Kidney epithelial cell (primary cell): ENCODE measurements at places on chromosomes 6 and 20. TPM values are rescaled to one million over a fixed set of nuclear protein-coding genes. Genes with fewer than 3 reads are reported as not detected.

Gene POM121L2
- total RNA-seq: not detected in 2 replicates

Gene PBOV1
- total RNA-seq: not detected in 2 replicates

Gene RAET1L
- 1.5 and 1.8 TPM in 2 replicates for total RNA-seq

Gene ZNF184
- total RNA-seq: 5.8 and 6.0 TPM in 2 replicates

Gene NR2E1
- not detected in 2 replicates for total RNA-seq

Gene RIOK1
- total RNA-seq: 15.3 and 15.5 TPM in 2 replicates

DNA sequence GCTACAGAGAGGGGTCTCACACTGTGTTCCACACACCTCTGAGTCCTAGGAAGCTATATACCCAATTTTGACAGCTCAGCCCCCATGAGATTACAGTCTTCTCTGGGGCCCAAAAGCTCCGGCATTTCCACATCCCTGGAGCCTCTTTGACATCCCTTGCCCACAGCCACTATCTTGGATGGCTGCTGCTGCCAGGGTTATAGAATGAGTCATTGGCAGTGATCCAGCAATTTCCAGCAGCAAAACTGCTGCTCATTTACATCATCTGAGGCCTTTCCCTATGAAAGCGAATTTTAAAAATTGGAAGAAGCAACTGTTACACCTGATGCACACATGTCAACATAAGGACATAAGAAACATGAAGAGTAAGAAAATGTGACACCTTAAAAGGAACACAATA, 590.7 kb downstream of the MEI4 start:
- no peak for DNase-seq

DNA sequence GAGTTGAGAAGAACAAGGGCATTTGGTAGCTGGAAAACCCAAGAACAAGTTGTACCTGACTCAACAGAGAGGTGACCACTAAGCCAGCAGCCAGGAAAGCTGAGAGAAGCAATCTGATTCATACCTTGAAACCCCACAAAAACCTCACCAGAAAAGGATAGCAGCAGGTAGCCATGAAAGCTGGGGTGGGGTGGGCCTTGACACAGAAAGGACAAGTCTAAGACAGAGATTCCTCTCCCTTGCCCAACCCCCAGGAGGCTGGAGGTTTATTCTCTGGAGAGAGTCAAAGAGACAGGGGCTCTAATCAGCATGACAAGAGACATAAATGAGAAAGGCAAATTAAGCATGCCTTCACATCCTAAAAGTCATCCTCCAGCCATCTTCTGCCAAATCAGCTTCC, 151.7 kb upstream of the DST start:
- no peak for DNase-seq

- no peak for DNase-seq
These were observed 595 bp downstream of the REM1 start for GRCh38 chr20:31475472-31476293.

- no peak for DNase-seq
These were observed 168.0 kb downstream of the CDK19 start for GRCh38 chr6:110646951-110647910.

GRCh38 chr6:95676011-95676628, 98.8 kb downstream of the MANEA start:
- no peak for DNase-seq

DNA sequence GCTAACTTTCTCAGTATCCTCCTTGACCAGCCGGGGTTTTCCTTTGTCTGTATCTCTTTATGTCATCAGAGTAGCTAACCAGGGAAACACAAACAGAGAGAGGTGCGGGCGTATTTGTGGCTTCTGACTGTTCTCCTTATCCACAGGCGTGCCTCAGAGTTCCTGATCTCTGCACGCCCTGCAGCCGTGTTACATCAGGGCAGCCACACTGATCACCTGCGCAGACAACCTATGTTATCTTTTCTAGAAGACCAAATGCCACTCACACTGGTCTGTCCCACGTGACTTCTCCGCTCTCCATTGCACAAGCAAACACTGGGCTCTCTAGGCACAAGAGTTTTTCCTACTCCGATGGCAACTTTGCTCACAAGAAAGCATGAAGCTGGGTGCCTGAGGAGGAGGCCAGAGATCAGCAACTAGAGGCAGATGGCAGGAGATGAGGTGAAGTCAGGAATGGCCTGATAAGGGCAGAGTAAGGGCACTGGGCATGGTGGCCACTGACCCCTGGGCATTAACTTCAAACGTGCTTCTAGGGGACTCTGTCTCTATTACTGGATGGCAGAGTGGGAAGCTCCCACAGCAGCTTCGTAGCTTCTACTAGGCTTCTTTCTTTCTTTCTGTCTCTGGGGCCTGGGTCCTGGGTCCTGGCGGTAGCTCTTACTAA, 4.5 kb downstream of the PDE10A start:
- DNase-seq: no peak
